ENCODE measurements at places on chromosomes 4 and X.

DNA sequence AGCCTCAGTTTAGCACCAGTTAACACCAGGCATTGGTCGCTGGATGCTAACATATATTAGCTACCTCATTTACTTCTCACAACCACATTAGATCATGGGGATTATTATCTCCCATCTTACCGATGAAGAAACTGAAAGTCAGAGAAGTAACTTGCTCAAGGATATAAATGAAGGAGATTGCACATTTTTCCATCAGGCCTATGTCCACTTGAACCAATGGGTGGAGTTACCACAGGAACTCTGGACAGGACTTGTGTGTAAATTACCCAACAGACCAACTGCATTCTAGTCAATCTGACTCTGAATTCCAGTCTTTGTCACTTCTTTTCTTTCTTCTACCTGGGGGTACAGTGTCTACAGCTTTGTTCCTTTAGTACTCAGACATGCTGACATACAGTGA lies 1.8 kb downstream of the LNX1 start:
- no peak for DNase-seq

DNA sequence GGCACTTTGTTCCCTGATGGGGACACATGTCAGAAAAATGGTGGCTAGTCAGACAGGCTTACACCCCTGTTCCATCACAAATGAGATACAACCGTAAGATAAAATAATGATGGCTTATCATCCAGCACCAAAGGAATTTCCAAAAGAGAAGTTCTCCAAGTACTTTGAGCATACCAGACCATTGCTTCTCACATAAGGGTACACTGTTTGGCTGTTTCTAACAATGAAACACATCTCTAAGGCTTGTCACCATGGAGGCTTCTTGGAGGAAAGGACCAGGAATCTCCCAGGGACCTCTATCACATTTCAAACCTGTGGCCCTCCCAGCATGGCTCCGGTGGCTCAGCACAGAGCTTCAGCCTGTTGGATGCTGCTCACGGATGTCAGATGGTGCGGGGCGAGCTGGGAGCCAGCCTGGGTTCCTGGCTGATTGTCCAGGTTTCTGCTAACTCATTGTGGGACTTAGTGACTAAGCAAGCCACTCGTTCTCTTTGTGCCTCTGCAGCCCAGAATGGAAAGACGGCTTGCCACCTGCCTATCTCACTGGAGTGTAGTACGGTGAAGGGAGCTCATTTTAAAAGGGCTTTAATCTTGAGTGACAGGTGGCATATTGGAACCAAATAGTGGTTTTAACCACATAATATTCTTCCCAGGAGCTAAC lies 54.5 kb downstream of the FHDC1 start:
- DNase-seq: no peak

DNA sequence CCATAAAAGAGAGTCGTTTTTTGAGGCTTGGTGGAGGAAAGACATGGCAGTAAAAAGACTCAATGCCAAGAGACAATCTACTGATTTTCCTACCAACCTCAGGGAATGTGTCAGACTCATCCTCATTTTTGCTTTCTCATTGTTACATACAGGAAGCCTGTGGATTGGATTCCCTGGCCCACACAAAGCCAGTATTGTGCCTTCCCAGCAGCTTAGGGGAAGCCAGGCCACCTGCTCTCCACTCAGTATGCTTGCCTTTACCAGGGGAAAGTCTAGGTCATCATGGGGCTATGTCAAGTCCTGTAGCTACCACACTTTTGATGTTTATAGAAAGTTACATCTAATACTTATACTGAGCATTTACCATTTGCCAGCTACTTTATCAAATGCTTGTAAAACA lies 11.0 kb downstream of the BMX start:
- DNase-seq: no peak

DNA sequence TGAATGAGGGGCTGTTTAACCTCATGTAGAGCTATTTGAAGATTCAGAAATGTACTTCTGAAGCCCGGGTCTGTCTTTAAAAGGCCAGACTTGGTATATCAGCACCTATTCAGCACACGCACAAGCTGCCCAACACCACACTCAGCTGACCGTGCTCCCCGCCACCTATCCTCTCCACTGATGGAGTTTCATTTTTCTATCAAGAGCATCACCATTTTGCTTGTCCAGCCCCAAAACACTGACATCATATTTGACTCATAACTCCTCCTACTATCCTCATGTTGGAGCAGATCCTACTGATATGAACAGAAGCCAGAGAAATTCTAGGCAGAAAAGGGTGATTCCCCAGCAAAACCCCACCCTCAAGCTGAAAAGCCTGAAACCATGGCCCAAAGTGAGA lies 100.3 kb downstream of the SORBS2 start:
- DNase-seq: no peak

DNA sequence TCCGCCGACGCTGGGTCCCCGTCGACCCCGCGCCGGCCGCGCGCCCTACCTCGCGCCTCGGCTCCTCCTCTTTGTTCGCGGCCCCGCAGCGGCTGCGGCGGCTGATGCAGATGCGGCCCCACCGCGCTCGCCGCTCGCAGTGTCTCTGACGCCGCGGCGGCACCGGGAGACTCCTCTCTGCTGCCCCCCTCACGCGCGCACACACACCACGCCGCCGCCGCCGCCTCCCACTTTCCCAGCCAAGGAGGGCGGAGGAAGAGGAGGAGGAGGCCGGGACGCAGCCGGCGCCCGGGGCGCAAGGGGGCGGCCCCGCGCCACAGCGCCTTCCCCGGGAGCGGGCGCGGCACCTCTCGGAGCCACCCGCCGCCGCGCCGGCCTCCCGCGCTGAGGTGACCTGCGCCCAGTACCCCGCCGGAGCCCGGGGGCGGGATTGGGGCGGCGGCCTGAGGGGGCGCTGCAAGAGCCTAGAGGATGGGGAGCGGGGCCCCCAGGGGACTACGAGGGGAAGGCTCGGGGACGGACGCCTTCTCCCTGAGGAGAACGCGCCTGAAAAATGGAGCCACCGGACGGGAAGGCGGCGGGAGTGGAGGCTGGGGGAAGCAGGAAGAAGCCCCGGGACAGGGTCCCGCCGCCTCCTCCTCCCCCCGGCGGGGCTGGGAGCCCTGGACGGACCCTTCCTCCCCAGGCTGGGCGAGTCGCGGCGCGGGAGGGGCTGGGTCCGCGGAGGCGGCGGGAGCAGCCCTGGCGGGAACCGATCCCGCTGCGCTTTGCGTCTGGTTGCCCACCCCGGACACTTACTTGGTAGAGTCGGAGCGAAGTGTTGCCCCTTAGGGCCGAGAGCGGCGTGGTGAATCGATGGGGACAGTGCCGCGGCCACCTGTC lies at the start of gene SH3RF1:
Gene SH3RF1 (minus strand): TSS at position 147 of the 882 bp plus-strand sequence. CDS start 1,744 bp downstream, outside the sequence.
- DNase-seq: peak; percentile 86

- DNase-seq: no peak
These were observed 18.4 kb downstream of the DKK2 start for GRCh38 chr4:107017443-107018343.

DNA sequence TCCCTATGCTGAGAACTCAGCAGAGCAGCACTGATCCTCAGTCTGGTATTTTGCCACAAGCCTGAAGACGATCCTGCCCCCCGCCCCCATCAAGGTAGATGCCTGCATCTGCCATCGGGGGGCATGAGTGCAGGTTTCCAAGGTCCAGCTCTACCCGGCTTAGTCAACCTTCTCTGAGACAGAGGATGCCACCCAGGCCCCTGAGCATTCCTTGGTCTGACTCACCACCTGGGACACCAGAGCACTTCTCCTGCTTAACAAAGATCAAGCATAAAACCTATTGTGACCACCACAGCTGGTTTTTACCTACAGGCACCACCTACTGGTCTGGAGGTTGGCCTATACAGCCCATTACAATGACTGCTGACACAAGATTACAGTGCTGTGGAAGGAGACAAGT lies 1168.1 kb downstream of the PCDH19 start:
- DNase-seq: no peak

- no peak for DNase-seq
These were observed 222.2 kb downstream of the KCNIP4 start for GRCh38 chr4:21726255-21726815.

GRCh38 chr4:153260132-153260531 lies 55.9 kb downstream of the TRIM2 start:
- DNase-seq: no peak

DNA sequence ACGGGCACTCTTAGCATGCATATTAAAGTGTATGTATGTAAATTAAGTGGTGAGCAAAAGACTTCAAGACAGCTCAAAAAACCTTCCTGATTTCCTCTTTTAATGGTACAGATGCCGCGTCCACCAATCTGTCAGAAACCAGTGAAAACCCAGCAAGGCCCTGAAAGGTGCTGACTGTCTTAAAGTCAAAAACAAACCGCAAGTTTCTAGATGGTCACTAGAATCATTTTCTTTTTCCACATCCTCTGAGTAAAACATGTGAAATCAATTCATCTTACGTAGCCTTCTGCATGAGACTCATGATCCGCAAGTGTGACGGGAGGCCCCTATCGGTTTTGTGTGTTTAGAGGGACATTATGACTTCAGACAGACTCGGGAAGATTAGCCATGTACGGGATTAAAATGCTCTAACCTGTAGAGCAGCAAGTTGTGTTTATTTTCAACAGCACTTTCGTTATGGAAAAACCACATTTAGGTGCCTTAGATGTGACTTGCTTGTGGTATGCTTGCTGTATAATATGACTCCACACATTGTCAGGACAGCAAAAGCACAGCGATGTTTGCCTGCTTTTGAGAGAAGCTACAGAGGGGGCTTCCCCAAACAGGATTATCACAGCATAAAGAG lies 88.2 kb upstream of the STS start:
- no peak for DNase-seq

- no peak for DNase-seq
These were observed 157.1 kb upstream of the LNX1 start for GRCh38 chr4:53748328-53748772.

- peak; percentile 54 for DNase-seq
These were observed at the start of gene MID1 for GRCh38 chrX:10620121-10620699. Gene MID1 (minus strand): TSS chrX:10620585. CDS start chrX:10567547, 53,038 bp downstream.

DNA sequence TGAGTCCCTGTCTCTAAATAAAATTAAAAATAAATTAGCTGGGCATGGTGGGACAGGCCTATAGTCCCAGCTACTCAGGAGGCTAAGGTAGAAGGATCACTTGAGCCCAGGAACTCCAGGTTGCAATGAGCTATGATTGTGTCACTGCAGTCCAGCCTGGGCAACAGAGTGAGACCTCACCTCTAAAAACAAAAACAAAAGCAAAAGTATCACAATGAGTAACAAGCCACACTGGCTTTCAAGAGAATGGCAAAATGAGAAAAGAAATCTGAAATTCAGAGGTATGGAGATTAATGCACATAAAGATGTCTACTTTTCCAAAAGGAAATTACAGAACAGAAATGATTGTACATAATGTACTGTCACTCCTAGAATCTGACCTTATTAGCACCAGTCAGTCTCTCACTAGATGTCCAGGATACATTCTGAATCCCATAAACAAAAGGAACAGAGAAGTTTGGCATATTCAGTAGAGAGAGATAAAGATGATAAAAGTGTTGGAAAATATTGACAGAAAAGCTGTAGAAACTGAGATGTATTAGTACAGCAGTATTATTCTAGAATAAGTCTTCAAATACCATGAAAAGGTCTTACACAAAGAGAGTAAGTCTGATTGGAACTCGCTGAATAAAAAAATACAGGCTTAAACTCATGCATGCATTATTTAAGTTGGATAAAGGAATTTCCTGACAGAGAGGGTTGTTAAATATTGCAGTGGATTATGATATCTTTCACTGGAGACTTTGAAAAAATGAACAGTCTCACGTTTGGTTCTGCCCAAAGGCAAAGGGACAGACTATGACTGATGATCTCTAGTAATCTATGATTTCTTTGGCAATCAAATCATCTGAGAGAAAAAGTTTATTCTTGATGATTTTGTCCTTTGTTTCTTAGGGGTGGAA lies 102.5 kb downstream of the SH3RF1 start:
- DNase-seq: no peak
